ENCODE measurements at places on chromosomes 1 and 21.
A peak's percentile ranks its signal among the peaks of the same experiment; 100 is the strongest.

- no peak for DNase-seq
Observed at GRCh38 chr1:29222686-29223085, 8.0 kb downstream of the MECR start.

DNA sequence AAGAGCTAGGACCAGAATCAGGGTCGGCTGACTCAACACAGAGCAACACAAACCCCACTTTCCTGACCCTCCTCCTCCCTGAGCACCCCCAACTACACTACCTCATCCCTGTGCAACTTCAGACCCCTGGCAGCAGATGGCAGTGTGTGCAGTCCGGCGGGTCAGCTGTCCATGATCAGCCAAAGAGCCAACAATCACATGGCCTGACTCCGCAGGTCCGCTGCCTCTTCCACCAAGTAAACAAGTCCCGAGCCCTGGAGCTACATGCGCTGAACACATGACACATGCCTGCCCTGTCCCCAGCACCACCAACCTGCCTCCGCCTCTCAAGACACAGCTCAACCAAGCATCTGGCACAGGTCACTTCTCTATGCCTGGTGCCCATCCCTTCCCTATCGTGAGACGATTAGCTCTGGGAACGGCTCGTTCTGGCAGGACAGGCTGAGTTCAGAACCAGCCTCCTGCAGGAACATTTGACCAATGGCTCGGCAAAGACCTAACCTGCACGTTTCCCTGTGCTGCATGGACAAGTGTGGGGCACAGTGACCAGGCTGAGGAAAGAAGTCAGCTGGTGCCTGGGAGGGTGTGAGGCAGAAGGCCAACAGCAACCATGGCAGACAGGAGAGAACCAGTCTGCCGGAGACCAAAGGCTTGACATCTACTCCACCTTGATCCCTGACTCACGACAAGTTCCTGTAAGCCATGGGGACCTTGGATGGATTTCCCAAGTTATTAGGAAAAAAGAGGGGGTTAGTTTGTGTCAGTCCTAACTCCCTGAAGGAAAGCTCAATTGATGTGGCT lies 60.3 kb downstream of the CD46 start:
- DNase-seq = no peak

DNA sequence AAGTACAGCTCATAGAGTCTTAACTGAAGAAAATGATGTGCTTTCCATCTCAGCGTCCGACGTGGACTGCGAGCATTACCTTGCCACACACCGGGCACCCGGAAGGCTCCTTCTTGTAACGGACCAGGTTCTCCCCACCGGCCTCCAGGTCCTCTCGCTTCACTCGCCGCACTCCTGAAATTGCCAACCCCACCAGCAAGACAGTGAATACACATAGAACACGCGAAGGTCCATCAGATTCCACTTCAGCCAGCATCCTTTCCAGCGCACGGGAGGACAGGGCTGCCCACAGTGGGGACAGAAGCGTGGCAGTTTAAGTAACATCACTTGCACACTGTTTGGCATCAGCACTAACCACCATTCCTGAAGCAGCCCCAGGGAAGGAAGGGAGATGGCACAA lies 53.3 kb downstream of the PRDM15 start:
- no peak for DNase-seq

- no peak for DNase-seq
Observed at GRCh38 chr1:172041742-172042141, 200.4 kb downstream of the DNM3 start.

DNA sequence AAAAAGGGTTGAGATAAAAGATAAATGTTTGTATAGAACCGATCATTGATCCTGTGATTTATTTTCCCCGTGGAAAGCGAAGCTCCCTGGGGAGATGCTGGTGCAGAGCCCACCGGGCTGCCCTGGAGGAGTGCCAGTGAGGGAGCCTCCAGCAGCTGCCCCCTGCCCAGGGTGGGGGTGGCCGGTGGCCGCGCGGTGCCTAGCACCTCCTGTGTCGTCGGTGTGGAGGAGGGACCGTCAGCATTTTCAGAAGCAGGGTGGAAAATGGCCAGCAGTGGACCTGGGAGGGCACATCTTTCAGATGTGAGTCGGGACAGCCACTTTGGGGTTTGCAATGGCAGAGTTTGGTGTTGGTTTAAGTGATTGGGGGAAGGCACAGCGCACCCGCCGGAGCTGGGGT lies 164.0 kb downstream of the PRDM16 start:
- no peak for DNase-seq

DNA sequence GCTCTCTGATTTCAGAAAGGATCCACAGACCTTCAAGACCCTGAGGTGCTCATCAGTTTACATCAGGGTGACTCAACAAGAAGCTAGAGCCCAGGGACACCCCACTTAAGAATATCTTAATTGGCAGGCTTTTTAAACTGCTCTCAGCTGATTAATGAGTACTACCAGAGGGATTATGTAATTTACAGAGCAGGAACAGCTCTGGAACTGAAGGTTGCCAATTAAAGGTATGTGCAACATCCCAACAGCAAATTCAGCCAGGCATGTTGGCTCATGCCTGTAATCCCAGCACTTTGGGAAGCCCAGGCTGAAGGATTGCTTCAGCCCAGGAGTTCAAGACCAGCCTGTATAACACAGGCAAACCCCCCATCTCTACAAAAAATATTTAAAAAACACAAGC lies 295.7 kb downstream of the SETD4 start:
- no peak for DNase-seq

DNA sequence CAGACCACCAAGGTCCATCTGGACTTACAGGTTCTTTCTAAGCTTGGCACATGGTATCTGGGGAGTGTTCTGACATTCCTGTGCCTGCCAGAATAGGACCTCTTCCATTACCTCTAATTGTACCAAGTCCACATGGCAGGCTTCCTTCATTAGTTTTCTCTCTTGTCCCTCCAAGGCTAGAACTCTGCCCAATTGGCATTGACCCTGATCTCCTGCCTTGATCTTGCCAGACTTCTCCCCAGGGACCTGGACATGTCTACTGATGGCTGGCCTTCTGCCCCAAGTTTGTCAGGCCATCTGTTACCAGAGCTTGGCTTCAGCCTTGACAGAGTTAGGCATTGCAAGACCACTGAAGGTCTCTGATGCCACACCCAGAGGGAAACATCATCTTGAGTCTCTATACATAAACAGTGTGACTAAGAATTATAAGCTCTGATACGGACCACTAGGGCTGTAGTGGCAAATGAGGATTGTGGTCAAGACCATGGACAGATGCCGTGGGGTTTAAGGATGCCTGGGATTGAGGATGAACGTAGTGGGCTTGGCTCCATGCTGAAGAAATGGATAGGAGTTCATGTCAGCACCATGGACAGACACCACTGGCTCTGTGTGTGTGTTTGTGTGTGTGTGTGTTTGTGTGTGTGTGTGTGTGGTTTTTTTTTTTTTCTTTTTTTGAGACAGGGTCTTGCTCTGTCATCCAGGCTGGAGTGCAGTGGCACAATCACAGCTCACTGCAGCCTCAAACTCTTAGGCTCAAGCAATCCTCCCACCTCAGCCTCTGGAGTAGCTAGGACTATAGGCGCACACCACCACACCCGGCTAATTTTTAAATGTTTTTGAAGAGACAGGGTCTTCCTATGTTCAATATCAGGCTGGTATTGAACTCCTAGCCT lies 19.5 kb upstream of the PSMB2 start:
- DNase-seq = no peak

DNA sequence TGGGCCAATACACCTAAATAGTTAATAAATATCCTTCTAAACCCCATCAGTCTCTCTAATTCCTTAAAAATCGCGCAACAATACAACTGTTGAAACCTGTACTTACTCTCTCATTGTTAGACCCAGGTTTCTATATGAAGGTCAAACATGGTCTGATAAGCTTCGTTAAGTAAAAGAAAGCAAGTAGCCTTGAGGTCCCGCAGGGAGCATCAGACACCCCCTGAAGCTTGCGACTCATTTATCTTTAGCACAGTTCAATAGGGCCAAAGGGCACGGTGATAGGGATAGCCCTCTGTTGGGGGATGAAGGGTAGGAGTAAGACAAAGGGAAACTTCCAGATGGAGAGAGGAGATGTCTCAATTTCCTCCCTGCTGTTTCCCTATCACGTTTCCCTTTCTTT lies 27.3 kb upstream of the THEM4 start:
- no peak for DNase-seq

DNA sequence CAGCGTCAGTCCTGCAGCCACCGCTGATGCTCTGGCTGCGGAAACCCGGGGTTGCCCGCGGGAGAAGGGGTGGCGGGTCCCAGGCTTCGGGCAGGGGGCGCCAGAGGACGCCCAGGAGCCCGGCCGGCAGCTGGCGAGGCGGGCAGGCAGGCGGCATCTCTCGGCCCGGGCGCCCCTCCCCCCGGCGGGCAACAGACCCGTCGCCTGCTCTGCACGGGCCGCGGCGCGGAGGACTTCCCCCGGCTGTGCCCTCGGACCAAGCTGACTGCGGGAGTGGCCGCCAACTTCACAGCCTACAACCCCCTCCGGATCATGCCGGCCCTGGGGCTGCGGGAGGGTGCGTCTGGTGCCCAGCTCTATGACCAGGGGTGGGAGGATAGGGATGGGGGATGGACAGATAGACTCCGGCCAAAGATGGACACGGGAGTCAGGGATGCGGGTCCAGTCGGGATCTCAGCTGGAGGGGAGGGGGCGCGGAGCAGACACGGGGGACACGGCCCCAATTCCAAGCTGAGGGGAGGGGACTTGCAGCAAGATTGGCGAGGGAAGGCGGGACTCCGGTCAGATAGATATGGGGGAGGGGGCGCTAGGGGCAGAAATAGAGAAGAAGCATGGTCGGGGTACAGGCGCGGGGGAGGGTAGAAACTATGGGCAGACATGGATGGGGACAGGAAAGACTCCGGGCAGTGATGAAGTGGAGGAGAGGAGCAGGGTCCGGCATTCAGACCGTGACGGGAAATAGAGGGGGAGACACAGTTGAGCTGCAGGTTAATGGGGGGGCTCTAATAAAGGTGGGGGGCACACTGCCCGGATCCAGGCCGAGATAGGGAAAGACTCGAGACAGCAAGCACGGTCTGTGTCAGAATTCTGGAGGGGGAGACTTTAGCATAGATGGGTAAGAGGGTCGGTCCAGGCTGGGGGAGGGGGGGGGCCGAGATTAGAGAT lies 1.1 kb downstream of the ADGRB2 start:
- peak; percentile 78 for DNase-seq

- no peak for DNase-seq
Observed at GRCh38 chr1:204145033-204145504, 6.8 kb downstream of the ETNK2 start.

DNA sequence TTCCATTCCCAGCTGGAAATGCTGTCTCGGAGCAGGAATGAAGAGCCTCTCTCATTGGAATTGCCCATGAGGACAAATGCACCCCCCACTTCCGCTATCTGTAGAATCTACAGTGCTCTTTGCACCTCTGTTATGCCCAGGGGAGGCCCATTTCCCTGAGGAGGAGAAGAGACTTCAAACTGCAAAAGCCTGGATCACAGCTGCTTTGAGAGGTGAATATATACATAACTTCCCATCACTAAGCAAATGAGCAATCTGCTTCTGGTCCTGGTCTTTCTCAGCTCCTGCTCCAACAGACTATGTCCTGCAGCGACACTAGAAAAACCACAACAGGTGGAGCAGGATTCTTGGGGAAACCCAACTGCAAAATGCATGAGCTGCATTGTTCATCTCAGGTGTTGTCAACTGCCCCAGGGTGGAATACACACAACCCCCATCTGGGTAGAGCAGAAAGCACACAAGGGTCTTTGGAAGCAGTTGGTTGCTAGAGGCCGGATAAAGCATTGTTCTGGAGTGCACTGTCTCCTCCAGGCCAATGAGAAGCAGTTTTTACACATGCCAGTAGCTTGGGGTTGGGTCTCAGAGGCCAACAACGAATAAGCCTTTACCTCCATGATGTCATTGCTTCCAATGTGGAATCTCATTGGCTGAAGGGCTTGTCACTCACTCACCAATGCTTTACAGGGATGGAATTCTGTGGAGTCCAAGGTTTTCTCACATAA lies 67.7 kb upstream of the RAB4A start:
- no peak for DNase-seq

DNA sequence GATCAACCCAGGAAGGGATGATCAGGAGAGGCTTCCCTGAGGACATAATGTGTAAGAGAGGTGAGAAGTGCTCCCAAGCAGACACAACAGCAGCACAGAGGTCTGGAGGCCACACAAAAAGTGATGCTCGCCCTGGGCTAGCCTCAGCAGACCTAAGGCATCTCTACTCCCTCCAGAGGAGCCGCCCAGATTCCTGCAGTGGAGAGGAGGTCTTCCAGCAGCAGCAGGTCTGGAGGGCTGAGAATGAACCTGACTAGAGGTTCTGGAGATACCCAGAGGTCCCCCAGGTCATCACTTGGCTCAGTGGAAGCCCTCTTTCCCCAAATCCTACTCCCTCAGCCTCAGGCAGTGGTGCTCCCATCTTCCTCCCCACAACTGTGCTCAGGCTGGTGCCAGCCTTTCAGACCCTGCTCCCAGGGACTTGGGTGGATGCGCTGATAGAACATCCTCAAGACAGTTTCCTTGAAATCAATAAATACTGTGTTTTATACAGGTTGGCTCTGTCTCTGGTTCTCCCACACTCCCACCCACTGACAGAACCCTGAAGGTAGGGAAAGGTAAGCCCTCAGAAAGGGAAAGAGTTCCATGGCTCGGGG lies 5.0 kb downstream of the GJB3 start:
- no peak for DNase-seq

GRCh38 chr1:240401731-240402130 lies 210.2 kb downstream of the GREM2 start:
- DNase-seq = no peak

DNA sequence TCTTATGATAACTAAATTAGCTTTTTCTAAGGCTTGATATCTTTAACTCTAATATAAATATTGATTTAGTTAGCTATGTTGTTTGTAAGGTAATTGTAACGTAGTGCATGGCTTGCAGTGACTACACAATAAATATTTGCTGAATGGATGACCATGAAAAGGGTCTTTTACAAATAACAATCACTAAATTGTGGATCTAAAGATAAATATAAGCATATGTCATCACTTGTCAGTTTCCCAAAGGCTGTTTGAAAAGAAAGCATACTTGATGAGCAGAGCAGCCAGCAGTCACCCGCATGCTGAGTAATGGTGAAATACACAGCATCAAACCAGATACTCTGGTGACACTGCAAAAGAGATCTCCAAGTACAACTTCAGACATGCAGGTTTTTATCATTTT lies 92.5 kb upstream of the FMN2 start:
- DNase-seq = no peak

- no peak for DNase-seq
Observed at GRCh38 chr1:59156526-59157199, 140.2 kb upstream of the FGGY start.

- no peak for DNase-seq
Observed at GRCh38 chr1:14941864-14942263, 211.7 kb upstream of the TMEM51 start.

- DNase-seq = no peak
Observed at GRCh38 chr1:240475832-240476231, 136.1 kb downstream of the GREM2 start.

DNA sequence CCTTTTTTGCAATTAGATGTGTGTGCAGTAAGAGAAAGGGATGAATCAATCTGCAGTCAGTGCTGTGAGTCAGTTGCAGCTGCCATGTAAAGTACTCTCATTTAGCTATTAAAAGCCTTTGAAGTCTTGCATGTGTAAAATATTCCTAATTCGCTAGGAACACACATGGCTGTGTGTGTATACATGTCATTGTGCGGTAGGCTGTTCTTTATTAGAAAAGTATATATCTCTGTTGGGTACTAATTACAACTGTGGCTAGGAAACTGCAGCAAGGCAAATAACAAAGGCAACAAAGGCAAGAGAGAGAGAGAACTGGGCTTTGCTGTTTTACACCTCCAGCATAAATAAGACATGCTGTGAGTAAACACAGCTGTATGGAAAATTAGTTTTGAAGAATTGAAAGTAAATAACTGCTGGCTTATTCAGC lies 41.7 kb downstream of the EPB41 start:
- no peak for DNase-seq

- peak; percentile 40 for DNase-seq
Observed at GRCh38 chr1:53367503-53368313, 39.8 kb upstream of the LRP8 start.
